ENCODE measurements at places on chromosomes 4 and X.

DNA sequence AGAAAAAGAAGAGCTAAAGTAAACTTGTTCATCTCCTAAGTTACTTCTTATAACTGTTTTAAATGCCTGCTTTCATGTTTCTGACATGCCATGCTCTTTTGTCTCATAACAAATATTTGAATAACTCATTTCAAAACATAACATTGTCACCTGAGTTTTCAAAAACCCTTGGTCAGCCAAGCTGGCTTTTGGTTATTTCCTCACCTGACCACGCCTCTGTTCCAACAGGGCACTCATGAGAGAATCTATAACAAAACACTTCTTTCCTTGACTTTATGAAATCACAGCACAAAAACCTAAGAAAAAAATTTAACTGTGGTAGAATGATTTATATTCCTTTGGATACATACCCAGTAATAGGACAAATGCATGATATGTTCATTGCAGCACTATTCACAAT is 172.9 kb upstream of the GALNT7 start:
- no peak for DNase-seq

DNA sequence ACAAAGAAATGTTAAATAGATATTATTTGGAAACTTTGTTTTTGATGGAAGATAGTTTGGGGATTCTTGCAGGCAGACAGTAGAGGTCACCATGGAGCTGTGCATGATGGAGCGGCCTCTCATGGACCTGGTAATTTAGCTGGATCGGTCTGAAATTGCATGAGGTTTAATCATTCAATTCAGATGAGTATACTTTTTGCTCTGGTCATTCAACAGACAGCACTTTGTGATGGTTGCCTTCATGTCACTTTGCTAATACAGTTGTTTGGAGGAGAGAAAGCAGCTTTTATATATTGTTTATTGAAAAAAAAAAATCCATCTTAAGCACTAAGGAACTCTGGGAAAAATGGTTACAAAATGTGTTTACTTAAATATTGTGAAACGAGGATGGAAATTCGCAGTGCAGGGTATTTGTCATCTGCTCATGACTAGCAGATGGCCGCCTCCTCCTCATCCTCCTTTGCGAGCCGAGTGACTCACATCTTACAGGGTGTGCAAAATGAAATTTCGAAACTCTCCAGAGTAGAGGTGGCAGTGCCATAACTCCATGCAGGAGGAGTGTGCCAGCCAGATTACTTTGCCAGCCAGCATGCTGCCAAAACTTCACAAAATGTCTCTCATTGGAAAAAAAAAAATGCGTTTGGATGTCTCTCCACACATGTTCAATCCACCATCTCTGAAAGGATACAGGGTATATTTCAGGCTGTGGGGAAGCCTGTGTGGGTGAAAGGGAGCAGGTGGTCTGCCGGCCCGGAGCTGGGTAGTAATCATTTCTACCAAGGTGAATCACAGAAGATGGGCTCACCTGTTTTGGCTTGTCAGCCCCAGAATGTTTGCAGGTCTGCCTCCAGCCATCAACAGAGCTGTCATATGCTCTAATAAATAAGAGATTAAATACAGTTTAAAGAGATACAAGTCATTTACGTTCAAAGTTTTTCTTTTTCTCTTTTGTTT is 314.9 kb upstream of the DIPK2B start:
- DNase-seq = no peak

- DNase-seq = no peak
Measured at GRCh38 chr4:176044589-176044951, 21.1 kb upstream of the WDR17 start.

DNA sequence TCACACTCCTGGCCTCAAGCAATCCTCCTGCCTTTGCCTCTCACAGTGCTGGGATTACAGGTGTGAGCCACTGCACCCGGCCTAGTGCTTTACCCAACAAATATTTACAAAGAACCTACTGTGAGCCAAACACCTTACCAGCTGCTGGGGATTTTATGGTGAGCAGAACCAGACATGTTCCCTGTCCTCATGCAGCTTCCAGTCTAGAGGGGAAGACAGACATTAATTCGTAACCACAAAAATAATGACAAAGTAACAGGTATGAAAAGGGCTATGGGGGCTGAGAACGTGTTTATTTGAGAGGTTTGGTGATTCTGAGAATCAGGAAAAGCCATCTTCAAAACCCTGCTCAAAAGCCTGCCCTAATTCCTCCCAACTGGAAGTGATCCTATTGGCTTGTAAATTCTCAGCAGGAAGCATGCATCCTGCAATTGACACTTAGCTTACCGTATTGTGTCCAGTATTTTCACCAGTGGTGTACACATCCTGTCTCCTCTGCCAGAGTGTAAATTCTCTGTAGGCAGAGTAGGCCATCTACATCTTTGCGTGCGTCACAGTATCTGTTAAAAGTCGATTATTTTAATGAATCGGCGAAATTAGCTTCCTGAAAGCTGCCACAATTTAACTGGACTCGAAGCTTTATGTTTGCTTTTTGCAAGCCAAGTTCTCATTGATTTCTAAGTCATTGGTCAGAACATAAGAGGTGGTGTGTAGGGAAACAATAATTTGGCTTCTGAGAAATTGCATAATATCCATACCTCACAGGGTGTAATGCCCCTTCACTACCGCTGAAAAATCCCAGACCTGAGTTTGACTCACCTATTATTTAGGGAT is 67.0 kb downstream of the TMEM156 start:
- no peak for DNase-seq

- no peak for DNase-seq
Measured at GRCh38 chr4:26290321-26290720, 30.5 kb upstream of the RBPJ start.

GRCh38 chr4:84110040-84110439 is 389.1 kb downstream of the NKX6-1 start:
- no peak for DNase-seq

GRCh38 chr4:179503976-179504375 is 2061.7 kb upstream of the AGA start:
- no peak for DNase-seq

DNA sequence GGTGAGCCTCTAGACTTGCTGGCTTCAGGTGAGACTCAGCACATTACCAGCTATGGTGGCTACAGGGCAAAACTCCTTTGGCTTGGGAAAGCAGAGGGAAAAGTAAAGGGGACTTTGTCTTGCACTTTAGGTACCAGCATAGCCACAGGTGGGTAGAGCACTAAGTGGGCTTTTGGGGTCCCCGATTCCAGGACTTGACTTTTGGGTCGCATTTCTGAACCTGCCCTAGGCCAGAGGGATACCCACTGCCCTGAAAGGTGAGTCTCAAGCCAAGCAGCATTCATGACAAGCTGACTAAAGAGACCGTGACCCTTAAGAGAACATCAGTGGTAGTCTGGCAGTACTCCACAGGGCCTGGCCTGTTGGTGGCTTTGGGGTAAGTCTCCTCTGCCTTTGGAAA is 224.8 kb downstream of the CFAP299 start:
- no peak for DNase-seq

- DNase-seq = no peak
Measured at GRCh38 chrX:9646471-9647224, 119.0 kb downstream of the GPR143 start.

GRCh38 chr4:84681486-84682274 is 98.8 kb downstream of the CDS1 start:
- DNase-seq = peak; percentile 27

- no peak for DNase-seq
Measured at GRCh38 chr4:123649250-123649644, 252.7 kb downstream of the SPRY1 start.

GRCh38 chr4:10613926-10614478 is 70.6 kb downstream of the CLNK start:
- DNase-seq = no peak

DNA sequence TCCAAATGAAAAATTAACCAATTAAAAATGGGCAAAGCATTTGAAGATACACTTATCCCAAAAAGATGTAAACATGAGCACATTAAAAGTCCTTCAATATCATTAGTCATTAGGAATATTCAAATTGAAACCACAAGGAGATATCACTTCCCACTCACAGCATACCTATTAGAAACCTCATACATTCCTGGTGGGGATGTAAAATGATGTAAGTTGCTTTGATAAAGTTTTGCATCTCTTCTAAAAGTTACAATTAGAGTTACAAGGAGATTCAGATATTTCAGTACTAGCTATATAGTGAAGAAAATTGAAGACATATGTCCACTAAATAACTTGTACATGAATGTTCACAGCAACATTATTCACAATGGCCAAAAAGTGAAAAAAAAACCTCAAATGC is 1109.3 kb upstream of the LCORL start:
- DNase-seq = no peak

DNA sequence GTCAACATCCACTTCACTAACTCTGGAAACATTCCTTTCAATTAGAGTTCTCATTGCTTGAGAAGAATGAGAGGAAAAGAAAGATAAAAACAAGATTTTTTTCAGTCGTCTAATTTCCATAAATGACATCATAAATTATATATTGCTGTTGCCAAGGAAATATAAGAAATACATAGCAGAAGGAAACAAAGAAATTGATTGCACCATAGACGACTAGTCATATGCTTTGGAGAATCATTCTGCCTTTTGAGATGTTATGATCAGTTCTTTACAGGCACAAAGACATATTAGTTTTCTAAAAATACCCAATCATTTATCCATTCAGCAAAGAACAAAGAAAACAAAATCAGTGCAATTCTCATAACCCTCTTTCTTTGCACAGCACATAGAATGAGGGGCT is 672 bp upstream of the C1QTNF7 start:
- no peak for DNase-seq

DNA sequence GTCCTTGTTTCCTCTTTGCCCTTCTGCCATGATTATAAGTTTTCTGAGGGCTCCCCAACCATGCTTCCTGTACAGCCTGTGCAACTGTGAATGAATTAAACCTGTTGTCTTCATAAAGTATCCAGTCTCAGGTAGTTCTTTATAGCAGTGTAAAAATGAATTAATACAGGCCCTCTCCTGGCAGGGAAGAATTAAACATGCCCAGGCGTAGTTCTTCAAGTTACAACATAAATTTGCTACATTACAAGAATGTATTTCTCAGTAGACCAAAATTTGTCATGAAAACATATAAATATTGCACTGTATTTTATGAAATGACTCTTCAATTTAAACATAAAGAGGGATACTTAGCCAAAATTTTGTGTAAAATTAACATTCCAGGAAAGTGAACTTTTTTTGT is 1089.9 kb upstream of the PCDH10 start:
- no peak for DNase-seq

GRCh38 chrX:1717373-1717772 is 102.5 kb downstream of the ASMT start:
- DNase-seq = peak; percentile 7

- DNase-seq = no peak
Measured at GRCh38 chr4:5198656-5199541, 147.6 kb downstream of the STK32B start.

- no peak for DNase-seq
Measured at GRCh38 chr4:2333916-2334644, 72.2 kb upstream of the MXD4 start.

GRCh38 chr4:6403400-6403685 is 69.1 kb downstream of the PPP2R2C start:
- DNase-seq = no peak

- no peak for DNase-seq
Measured at GRCh38 chrX:40021647-40022046, 76.1 kb downstream of the BCOR start.

DNA sequence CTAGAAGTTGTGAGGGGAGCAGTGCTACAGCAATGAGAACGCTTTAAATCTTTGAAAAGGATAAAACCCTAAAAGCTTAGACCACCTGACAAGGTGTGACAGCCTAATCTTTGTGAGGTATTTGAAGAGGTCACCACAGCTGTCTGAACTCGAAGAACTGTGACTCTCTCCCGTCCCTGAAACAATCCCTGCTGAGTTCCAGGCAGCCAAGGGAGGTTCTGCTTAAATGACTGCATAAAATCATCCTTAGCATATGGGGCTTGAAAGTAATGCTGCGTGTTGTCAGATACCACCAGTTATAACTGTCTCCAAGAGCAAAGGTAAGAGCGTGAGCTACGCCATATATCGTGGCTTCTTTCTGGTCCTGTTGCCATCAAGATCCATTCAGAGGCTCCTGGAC is 696.3 kb downstream of the PCDH7 start:
- DNase-seq = no peak

GRCh38 chr4:108754327-108754726 is 8.5 kb downstream of the ETNPPL start:
- no peak for DNase-seq

DNA sequence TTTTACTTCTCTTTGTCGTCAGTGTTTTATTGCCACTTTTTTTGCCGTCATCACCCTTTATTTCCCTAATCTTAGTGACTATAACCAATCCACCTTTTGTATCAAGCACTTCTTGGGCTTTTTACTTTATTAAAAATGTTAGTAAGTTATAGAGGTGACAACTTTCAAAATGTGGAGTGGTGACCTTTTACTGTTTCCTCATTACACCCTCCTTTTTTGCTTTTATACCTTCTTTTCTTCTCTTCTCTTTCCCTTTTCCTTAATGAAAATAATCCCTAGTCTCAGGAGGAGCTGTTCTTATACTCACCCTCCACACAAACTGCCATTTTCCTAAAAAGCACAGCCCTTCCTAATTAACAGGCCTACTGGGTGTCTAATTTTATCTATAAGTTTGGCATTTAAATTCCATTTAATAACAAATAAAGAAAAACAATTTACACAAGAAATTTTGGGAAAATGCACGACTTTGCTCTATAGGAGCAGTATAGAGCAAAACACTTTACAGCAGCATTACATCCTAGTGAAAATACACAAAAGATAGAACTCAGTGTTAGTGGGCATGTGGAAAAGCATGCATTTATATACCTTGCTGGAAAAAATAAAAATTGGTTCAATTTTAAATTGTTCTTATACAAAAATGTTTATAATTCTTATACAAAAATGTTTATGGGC is 27.3 kb downstream of the BBS12 start:
- DNase-seq = no peak

- DNase-seq = no peak
Measured at GRCh38 chrX:70554948-70555347, 110.3 kb downstream of the DLG3 start.

GRCh38 chrX:70255452-70255851 is 4.6 kb downstream of the P2RY4 start:
- DNase-seq = no peak

- no peak for DNase-seq
Measured at GRCh38 chr4:634599-634985, 9.2 kb downstream of the PDE6B start.

GRCh38 chr4:78592088-78592783 is 40.7 kb downstream of the ANXA3 start:
- no peak for DNase-seq

DNA sequence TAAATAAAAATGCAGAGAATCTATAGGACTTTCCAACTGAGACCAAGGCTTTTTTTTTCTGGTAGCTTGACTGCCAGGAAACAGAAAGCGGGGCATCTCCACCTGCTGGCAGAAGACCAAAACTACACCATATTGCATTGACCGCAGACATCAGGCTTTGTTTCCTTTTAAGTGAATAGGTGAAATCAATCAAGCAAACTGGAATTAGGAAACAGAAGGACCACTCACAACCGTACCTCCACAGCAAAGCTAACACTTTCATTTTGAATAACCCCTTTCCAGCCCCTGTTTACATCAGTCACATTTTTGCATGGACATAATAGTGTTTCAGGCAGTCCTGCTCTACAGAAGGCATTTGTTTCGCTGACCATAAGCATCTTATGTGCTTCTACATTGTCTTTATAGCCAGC is 218.2 kb downstream of the IDS start:
- peak; percentile 15 for DNase-seq
